ENCODE measurements at places on chromosomes 3 and 15.

GRCh38 chr15:78088773-78089080 is 3.6 kb upstream of the SH2D7 start:
- no peak for DNase-seq

GRCh38 chr3:144544871-144545270 is 573.2 kb downstream of the DIPK2A start:
- DNase-seq = no peak

DNA sequence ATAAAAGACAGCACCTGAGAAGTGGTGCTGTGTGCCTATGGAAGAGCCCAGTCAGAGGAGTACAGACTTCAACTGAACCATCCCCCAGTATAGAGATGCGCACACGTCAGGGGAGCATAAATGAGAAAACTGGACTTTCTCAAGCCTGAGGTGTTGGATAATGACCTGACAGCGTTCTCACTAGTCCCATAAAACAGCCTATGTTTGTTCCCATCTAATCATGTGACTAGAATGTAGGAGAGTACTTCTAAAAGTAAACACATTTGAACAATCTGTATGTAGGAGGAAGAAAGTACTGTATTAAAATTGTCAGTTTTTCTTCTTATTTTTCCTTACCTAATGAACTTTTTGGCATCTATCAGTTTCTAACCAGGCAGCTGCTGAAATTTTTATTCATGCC is 498.9 kb downstream of the CNTN4 start:
- no peak for DNase-seq

GRCh38 chr3:157201648-157202278 is 41.8 kb upstream of the CCNL1 start:
- DNase-seq = no peak

- DNase-seq = peak; percentile 22
Measured at GRCh38 chr3:82002986-82003642, 241.7 kb upstream of the GBE1 start.

GRCh38 chr3:99891610-99892285 is 74.1 kb downstream of the CMSS1 start:
- DNase-seq = no peak

- DNase-seq = no peak
Measured at GRCh38 chr3:16477056-16477455, 36.4 kb downstream of the RFTN1 start.

- DNase-seq = no peak
Measured at GRCh38 chr3:125160606-125161371, 51.8 kb downstream of the SLC12A8 start.

GRCh38 chr15:89197503-89197971 is 23.8 kb downstream of the RLBP1 start:
- peak; percentile 95 for DNase-seq

GRCh38 chr15:93852761-93853160 is 378.6 kb upstream of the MCTP2 start:
- no peak for DNase-seq

- no peak for DNase-seq
Measured at GRCh38 chr3:139225548-139225947, 118.3 kb upstream of the MRPS22 start.

GRCh38 chr3:31105438-31106077 is 211.1 kb upstream of the GADL1 start:
- no peak for DNase-seq

- no peak for DNase-seq
Measured at GRCh38 chr3:32843510-32844321, 25.9 kb downstream of the TRIM71 start.

DNA sequence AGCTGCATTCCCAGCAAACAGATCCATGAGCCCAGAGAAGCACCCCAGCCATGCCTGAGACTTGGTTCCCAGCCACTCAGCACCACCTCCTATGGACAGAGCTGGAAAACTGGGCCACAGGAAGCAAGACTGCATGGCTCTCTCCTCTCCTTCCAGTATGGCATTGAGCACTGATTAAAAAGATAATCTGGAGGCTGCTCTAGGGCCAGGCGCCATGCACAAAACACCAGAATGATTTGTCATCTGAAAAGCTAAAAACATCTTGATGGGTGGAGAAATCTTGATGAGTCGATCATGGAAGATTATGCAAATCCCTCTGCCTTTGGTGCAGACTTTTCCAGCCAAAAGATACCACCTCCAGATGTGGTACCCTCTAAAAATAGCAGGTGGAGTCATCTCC is 62.7 kb upstream of the MRPS22 start:
- no peak for DNase-seq

DNA sequence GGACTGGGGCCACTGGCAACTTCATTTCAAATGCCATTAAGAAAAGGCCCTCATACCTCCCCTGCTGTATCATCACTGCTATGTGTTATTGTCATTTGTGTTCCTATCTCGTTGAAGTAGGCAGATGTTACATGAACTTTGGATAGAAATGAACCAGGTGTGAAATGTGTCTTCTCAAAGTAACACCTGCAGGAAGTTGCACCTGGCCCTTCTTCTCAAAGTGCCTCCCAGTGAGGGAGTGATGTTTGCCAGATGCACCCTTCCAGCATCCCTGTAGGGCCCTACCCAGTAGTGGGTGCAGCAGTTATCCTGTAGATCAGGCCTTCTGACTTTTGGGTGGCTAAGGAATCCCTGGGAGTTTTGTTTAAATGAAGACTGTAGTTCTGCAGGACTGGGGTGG is 197.7 kb upstream of the CTNNB1 start:
- no peak for DNase-seq

DNA sequence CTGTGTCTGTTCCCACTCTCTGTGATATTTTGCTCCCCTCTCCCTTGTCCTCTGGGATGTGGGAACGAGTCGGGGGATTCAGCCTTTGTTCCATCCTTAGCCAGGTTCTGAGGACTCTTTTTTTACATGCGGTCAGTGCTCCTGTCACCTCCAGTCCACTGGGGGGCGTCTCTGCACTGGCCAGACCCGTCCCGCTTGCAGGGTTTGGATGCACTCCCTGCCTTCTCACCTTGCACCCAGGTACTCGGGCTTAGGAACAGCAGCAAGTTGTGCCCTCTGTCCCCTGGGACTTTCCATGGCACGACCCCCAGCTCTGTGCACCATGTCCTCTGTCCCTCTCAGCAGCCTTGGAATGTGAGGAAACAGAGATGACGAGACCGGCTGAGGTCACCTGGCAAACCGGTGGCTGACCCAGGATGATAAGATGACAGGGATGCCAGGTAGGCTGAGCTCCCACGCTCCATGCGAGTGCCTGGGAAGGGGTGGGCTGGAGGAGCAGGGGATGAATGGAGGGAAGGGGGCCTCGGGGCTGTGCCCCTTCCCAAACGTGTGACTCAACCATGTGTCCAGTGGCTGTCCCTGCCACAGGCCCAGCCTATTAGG is 27.3 kb upstream of the FGD5 start:
- DNase-seq = no peak

GRCh38 chr3:13040361-13041074 is 32.7 kb downstream of the IQSEC1 start:
- no peak for DNase-seq

DNA sequence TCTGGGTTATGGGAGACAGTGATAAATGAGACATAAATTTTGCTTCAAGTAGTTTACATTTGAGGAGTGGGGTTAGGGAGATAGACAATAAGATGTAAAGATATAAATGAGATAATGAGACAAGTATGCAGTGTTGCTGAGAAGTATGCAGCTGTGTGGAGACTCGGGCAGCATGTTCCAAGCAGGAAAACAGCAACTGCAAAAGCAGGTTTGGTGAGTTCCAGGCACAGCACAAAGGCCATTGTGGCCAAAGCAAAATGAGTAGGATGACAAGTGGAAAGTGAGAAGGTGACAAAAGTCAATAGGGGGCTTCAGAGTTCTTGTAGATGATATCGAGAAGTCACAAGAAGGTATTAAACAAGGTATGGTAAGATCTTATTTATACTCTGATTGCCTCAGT is 259.1 kb upstream of the PEX5L start:
- no peak for DNase-seq

DNA sequence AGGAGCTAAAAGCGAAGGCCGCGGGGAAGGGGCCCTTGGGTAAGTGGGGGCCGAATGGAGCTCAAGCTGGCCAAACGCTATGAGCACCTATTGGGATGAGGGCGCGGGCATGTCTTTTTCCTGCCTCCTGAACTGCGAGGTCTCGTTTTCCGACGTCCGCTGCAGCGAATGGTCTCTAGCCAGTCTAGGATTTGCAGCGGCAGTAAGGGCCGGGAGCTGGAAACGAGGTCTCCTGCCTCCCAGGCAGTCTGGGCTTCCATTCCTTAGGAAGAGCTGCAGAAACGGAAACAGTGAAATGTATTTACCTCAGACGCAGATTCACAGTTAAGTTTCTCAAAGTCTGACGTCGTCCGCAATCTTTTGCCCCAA is 517 bp downstream of the TMA7 start:
- no peak for DNase-seq

- DNase-seq = no peak
Measured at GRCh38 chr3:34072297-34072696, 273.9 kb downstream of the PDCD6IP start.

- peak; percentile 65 for DNase-seq
Measured at GRCh38 chr3:168459226-168459784, 363.6 kb upstream of the GOLIM4 start.

DNA sequence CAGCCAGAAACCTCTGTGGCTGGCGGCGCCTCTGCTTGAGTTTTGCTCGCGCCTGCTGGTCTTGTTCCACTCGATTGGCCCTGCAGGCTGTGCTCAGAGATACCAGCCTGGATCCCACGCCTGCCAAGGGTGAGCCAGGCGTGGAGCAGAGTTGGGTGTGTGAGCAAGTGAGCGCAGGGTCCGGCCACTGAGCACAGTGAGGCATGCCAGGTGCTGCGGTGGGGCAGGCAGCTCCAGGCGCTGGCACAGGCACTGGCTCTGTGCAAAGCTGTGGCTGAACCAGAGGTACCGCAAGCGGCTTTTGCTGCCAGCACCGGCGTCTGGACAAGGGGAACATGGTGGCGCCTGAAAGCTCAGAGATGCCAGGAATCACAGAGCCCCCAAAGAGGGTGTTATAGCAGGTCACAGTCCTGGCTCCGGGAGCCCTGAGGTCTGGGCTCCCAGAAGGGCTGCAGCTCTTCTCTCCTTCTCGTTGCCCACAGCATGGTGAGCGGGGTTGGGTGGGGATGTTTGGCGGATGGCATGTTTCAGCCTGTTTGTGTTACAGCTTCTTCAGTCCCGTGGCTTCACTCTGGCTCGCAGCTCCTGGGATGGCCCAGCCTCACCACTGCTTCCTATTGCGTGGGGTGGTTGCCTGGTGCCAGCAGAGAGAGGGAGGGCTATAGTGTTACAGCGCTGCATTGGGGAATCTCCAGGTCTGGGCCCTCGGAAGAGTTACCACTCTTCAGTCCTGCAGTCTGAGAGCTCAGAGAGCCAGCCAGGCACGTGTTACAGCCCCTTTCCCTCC is 73.9 kb downstream of the NR1D2 start:
- no peak for DNase-seq

DNA sequence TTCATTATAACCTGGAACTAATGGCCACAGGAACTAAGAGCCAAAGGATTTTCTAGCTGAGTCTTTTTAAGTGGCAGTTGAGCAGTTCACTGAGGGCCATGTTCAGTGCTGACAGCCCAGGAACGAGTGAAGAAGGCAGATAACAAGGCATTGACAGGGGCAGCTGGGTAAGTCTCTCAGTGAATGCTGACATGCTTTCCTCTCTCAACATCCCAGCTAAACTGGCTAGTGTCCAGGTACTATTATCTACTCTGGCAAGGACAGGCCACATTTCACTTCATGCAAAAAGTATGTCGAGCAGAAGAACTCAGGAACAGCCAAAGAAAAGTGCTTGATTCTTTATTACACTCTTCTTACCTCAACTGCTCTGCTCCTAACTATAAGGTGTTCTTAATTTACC is 515.9 kb downstream of the NLGN1 start:
- no peak for DNase-seq

DNA sequence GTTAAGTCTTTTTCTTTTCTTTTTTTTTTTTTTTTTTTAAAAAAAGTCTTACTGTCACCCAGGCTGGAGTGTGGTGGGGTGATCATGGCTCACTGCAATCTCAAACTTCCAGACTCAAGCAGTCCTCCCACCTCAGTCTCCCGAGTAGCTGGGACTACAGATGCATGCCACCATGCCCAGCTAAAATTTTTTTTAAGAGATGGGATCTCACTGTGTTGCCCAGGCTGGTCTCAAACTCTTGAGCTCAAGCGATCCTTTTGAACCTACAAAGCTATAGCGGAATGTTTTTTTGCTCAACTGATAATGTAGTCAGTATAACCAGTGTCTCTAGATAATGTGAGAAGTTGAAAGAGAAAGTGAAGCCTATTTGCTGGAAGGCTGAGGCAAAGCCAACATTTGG is 3.9 kb upstream of the IGF2BP2 start:
- no peak for DNase-seq

DNA sequence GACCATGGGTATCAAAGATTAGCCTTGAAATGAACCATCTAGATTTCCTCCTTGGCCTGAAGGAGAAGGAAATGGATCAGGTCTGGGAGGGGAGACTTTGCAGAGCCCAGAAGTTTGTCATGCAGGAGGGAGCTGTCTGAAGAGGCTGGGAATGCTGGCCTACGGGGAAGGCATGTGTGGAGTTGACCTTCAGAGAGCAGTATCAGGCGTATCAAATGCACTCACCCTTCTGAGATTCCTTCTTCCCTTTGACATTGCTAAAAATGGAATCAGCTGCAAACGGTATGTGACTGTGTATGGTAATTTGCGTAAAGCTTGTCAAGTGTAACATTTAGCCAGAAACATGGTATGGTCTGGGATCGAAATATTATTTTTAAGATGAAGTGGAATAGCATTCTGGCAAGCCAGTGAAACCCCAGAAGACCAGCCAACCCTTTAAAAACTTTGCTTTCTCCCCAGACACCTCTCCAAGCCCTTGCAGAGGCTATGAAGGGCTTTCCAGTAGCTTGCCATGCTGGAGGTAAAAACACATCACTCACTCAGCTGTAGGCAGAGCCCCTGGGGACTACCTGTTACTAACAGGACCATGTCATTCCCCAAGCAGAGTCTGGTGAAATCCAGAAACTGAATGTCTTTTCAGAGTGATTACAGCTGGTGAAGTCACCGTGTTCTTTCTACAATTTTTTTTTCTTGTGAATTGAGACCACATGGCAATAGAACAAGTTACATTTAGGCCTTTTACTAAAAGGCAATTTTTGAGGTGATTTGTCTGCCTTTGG is 174.7 kb upstream of the SLC24A5 start:
- no peak for DNase-seq

DNA sequence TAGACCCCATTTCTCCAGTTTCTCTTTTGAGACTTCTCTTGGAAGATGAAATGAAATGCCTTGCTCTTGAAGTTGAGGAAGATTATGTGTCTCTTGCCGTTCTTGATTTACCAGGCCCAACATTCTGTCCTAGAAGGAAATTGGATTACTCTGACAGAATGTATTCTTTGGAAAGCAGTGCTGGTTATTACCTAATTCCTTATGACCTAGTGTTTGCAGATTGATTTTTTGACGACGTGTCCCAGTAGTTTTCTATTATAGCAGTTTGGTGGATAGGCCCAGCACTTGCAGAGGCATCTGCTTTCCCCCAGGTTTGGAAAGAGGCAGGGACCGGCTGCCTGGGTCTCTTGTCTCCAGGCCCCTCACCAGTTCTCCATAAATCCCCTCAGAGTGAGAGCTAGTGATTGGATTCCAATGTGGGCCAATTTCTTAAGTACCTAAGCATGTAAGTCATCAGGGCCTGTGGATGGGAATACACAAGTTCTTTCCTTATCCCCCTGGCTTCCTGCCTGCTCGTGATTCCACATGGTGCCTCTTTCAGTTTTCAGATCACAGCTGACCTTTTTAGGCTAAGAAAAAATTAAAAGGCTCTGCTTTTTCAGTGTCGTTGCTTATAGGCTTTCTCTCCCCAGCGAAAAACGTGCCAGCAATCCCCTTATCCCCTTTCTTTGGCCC is 50.2 kb downstream of the EPHB3 start:
- no peak for DNase-seq

GRCh38 chr3:175585898-175586297 is 726.8 kb downstream of the NAALADL2 start:
- no peak for DNase-seq

- DNase-seq = no peak
Measured at GRCh38 chr3:25902586-25902985, 112.7 kb downstream of the OXSM start.

Data from hippocampal formation (tissue), 2 donors.